Hematopoietic multipotent progenitor cell (in vitro differentiated cells): ENCODE measurements at places on chromosomes 3 and 15.
A peak's percentile ranks its signal among the peaks of the same experiment; 100 is the strongest.

DNA sequence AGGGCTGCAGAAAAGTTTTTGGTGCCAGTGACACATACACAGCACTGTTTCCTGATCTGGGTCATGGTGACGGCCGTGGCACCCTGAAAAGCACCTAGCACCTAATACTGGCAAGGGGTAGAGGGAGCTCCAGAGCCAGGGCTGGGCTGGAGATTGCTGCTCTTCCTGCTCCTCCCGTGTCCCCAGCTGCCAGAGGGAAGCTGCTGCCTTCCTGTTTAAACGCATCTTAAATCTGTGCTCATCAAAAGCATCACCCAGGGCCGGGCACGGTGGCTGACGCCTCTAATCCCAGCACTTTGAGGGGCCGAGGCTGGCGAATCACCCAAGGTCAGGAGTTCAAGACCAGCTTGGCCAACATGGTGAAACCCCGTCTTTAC, 156.7 kb upstream of the MEF2A start:
- no peak for DNase-seq

- no peak for DNase-seq
These were observed 14.7 kb downstream of the NRROS start for GRCh38 chr3:196654006-196654734.

DNA sequence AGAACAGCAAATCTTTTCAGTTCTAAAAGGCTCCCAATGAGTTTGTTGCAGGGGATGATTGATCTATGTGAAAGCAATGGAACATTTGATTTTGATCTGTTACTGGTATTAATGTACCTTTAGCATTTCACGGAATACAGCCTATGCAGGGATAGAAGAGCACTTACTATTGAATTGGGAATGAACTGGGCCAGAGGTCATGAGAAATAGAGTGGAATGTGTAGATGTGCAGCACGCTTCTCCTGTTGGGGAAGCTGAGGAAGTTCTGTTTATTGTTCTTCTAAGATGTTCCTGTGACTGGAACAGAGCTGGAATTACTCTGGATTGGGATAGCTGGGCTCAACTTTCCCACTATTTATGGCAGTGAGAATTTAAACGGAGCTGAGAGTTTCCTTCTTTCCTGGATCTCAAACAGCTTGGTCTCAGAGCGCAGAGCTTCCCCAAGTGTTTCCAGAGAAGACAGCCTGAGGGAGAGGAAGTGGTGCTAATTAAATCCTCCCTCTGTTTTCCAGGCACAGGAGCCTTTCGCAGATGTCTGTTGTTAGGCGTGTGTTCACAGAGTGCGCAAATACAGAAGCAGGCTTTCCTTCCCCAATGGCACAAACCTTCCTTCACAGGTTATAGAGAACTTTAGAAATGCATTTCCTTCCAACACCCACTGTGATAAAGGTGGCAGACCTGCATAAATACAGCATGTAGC, 32.5 kb downstream of the TPRG1 start:
- no peak for DNase-seq

DNA sequence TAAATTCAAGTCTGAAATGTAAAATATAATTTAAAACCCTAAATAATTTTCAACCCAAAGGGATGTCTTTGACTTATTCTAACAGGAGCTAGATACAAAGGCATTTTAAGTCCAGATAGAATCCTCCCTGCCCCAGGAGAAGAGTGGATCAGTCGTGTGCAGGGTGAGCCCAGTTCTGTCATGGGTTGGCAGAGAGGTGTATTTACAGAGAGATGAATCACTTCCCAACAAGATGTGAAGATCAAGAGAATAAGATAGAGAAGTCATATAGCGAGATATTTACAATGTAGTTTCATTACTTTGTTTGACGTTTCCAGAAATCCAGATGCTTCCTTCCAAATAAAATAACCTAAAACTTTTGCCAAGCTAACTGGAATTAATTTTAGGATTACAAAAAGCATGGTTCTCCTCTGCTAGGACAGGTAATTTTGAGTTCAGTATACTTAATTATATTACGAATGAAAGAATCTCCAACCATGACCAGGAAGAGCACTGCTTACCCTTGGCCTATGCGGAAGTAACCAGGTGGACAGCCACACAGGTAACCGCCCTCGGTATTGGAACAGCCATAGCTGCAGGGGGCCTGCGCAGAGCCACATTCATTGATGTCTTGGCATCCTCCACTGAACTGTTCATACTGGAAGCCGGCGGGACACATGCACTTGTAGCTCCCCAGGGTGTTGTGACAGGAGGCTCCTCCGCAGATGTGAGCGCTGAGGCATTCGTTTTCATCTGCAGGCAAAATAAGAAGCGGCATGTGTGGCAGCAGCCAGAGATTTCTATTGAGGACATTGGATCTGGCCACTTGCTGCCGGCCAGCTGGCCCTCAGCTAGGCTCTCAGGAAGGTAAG, 84.0 kb downstream of the DUT start:
- DNase-seq = no peak

- no peak for DNase-seq
These were observed 74.8 kb downstream of the PPM1L start for GRCh38 chr3:160830796-160831195.

DNA sequence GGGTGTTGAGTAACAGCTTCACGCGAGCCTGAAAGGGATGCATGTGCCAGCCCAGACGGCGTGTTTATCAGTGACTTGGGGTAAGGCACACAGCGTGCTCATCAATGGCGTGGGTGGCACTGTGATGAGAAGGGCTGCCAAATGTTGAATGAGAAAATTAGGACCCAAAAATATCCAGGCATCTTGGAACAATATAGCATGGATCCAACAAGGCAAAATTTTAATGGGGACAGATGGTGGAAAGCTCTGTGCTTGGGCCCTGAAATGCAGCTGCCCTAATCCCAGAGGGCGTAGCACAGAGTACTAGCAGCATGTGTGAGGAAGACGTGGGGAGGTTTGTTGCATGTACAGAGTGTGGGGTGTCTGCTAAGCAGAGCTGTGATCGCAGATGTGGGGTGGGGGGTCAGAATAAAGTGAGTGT, 48.9 kb downstream of the SSUH2 start:
- no peak for DNase-seq

DNA sequence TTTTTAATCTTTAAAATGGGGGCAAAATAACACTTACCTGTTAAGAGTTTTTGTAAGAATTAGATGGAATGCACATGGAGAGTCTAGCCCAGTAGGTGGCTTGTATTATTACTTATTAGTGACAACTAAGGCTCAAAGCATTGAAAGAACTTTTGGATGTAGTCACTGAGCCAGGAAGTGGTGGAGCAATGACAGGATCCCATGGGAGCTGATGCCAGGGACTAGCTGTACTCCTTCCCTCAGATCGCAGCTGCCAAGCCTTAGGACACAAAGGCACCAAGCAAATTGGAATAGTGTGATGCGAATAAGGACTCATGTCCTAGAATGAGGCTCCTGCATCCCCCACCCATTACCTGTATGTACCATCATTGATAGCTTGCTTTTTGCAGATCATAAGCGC, 370.4 kb upstream of the RGMA start:
- no peak for DNase-seq

DNA sequence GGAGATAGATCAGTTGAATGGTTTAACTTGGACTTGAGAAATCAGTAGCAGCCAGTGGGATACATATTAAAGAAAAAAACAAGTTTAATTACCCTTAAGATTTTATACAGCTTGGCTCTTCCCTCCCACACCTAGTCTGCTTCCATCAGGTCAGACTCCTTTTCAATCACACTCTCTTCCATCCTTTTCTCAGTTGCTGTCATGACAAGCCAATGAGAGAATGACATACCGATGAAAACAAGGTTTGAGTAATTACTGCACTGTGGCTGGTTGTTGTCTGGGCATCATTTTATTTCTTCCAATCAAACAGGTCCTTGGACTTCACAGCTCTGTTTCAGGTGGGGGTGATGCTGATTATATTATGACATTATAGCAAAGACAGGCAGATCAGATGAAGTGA, 424.6 kb downstream of the ZBTB20 start:
- no peak for DNase-seq

DNA sequence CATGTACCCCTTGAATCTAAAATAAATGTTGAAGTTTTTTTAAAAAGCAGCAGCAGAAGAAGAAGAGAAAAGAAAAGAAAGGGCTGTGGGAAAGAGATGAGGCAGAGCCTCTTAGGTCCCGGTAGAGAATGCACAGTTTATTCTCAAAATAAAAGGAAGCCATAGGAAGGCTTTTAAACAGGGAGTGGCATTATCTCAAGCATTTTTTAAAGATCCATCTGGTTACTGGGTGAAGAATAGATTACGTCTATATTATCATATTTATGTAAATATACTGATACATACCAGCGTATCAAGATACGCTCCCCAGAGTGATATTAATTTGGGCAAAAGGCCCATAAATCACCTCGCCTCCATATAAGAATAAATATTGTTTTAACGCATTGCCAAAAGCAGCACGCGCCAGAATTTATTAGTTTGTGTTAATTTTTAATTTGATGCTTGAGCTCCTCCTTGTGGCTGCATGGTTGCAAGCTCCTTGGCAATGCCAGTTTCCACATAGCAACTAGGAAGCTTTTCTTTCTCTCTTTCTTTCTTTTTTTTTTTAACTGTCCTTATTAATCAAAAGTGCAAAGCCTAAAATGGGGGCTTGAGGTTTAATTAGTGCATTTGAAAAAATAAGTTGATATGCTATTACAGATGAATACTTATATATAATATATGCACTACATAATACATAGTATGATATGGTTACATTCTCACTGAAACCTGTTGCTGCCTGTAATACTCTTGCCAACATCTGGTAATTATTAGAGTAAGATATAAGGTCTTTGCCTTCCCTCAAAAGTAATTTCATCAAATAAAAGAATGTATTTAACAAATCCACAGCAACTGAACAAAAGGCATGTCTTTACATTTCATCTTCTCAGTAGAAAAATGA, 242.8 kb upstream of the UBE2E2 start:
- DNase-seq = peak; percentile 39

- no peak for DNase-seq
These were observed 22.8 kb upstream of the SSR3 start for GRCh38 chr3:156577736-156578135.

- DNase-seq = no peak
These were observed 10.3 kb downstream of the ZNF639 start for GRCh38 chr3:179333084-179333483.

- DNase-seq = no peak
These were observed 50.6 kb upstream of the ULK4 start for GRCh38 chr3:42012383-42012934.

GRCh38 chr3:99211309-99211708, 309.8 kb upstream of the DCBLD2 start:
- DNase-seq = no peak

DNA sequence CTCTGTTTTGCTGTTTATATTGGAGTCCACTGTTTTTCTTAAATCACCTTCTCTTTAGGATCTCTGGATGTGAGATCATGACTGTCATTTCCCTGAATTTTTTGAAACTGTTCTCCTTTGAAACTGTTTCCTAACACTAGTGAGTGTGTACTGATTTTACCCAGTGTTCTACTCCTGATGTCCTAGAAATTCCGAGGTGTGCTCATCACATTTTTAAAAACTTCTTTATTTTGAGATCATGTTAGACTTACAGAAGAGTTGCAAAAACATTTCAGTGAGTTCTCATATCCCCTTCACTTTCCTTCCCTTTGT, 292.6 kb downstream of the NFKBIZ start:
- no peak for DNase-seq

- no peak for DNase-seq
These were observed 39.7 kb upstream of the PLOD2 start for GRCh38 chr3:146200461-146201220.

GRCh38 chr15:101210058-101210457, 41.8 kb downstream of the CHSY1 start:
- no peak for DNase-seq

DNA sequence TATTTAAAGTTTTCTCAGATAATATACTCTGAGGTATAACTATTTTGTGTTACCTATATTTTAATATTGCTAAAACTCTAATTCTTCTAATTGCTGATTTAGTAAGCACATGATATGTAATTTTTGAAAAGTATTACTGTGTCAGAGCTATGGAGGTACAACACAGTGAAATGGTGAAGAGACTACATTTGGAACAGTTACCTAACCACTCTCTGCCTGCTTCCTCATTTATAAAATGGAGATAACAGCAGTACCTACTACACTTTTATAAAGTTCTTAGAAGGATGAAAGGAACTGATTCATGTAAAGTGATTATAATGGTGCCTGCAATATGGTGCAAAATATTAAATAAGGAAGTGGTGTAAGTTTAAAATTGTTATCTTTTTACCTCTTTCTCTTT, 16.3 kb upstream of the NEK10 start:
- DNase-seq = peak; percentile 21

DNA sequence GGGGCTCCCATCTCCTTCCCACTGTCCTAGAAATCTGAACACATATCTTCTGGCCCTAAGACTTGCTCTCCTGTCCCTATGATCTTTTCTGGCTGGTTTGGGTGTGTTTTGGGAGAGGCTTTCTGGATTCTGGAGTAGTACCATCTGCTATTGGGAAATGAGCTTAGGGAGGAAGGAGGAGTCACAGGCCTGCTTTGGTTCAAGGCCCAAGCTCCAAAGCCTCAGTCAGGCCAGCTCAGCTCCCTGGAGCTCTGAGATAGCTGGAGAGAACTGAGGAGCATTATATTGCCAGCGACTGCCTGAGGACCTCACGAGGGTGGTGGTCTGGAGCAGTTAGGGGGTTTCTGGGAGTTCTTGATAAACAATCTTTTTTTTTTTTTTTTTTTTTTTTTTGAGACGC, 18.7 kb downstream of the RASGRF1 start:
- no peak for DNase-seq

DNA sequence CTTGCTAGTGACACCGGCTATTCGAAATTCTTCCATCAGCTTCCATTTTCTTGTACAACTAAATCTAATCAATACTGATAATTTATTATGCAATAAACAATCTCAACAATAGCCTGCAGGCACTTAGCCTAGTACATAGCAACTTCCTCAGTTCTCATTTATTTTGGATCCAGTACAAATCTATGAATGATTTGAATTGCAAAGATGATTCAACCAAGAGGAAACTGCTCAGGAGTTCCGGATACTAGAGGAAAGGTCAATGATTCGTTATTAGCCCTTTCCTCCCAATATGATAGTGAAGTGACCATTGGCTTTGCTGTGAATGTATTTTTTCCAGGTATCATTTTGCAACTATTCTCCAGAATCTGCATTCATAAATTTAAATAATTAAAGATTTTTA, 827.0 kb downstream of the CADM2 start:
- no peak for DNase-seq

DNA sequence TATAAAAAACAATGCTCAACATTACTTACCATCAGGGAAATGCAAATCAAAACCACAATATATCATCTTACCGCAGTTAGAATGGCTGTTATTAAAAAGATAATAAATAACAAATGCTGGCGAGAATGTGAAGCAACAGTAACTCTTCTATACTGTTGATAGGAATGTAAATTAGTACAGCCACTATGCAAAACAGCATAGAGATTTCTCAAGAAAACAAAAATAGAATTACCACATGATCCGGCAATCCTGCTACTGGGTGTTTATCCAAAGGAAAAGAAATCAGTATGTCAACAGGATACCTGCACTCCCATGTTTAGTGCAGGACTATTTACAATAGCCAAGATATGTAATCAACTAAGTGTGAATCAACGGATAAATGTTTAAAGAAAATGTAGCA, 48.1 kb downstream of the ADAM10 start:
- DNase-seq = no peak

GRCh38 chr3:150454085-150454484, 46.0 kb downstream of the TSC22D2 start:
- DNase-seq = no peak

- no peak for DNase-seq
These were observed 242.8 kb upstream of the CNTN4 start for GRCh38 chr3:1855841-1856240.
